Subcutaneous preadipocyte (primary cell): ENCODE measurements at places on chromosomes 6 and 20. TPM values are rescaled to one million over a fixed set of nuclear protein-coding genes. Genes with fewer than 3 reads are reported as not detected.

The EYA4 gene
- 0.73 and 10.4 TPM in 2 replicates for total RNA-seq

The ADRM1 gene
- total RNA-seq: 112 and 115 TPM in 2 replicates

The CRIP3 gene
- 0.39 TPM in 1 of 2 replicates, not detected in the other for total RNA-seq

The MBOAT1 gene
- 6.2 and 7.6 TPM in 2 replicates for total RNA-seq

The ADGRF5 gene
- total RNA-seq: 0.37 TPM in 1 of 2 replicates, not detected in the other

The UBE2C gene
- total RNA-seq: 31.2 and 36.4 TPM in 2 replicates

The SS18L1 gene
- total RNA-seq: 12.1 and 14.3 TPM in 2 replicates

The C20orf144 gene
- 0.20 TPM in 1 of 2 replicates, not detected in the other for total RNA-seq

The HLA-DPB1 gene
- 1.8 and 10.2 TPM in 2 replicates for total RNA-seq

The PTK7 gene
- total RNA-seq: 30.3 and 33.8 TPM in 2 replicates

The LINC00237 gene
- total RNA-seq: not detected in 2 replicates

The FRK gene
- total RNA-seq: under 0.01 TPM in 2 replicates

The SPATA25 gene
- 1.4 and 1.5 TPM in 2 replicates for total RNA-seq

The L3MBTL3 gene
- total RNA-seq: 4.4 and 6.3 TPM in 2 replicates
